ENCODE measurements at places on chromosomes 13 and 19.
A peak's percentile ranks its signal among the peaks of the same experiment; 100 is the strongest.

GRCh38 chr19:17333611-17334413, 843 bp downstream of the ANO8 start:
- peak; percentile 84 for DNase-seq

- no peak for DNase-seq
These were observed 100.0 kb downstream of the GADD45B start for GRCh38 chr19:2575734-2576481.

DNA sequence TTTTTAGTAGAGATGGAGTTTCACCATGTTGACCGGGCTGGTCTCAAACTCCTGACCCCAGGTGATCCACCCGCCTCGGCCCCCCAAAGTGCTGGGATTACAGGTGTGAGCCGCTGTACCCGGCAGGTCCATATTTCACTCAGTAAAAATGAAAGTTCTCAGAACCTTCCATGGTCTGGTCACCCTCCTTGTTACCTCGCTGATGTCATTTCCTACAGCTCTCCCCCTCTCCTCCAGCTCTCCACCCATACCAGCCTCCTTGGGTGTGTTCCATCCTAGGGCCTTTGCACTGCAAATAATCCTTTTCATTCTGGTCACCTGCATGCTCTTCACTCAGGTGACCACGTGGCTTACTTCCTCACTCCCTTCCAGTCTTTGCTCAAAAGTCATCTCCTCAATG, 78.2 kb upstream of the TNFSF11 start:
- peak; percentile 29 for DNase-seq

GRCh38 chr13:21733475-21734263, 62.8 kb downstream of the FGF9 start:
- no peak for DNase-seq

GRCh38 chr19:2282862-2283237, 875 bp upstream of the PEAK3 start:
- no peak for DNase-seq

GRCh38 chr19:3163230-3163886, 15.2 kb upstream of the S1PR4 start:
- peak; percentile 75 for DNase-seq

All from activated CD4-positive, alpha-beta T cell treated with anti-CD3 and anti-CD28 coated beads, Interleukin-2, amount 50 U/mL, for 48 hours (primary cell).